ENCODE measurements at places on chromosomes 2 and 18. TPM values are rescaled to one million over a fixed set of nuclear protein-coding genes. Genes with fewer than 3 reads are reported as not detected.

GRCh38 chr18:7232218-7232617 lies 1.3 kb downstream of the LRRC30 start:
- DNase-seq, result no peak

CRACDL gene
- 1.6 TPM for total RNA-seq

TBC1D8 gene
- 1.6 TPM for total RNA-seq

IFT172 gene
- total RNA-seq, result 38.8 TPM

GRCh38 chr2:141529659-141530058 lies 601.2 kb downstream of the LRP1B start:
- no peak for DNase-seq

GRCh38 chr2:205714058-205714776 lies 31.9 kb downstream of the NRP2 start:
- DNase-seq, result peak; percentile 68

Measured in hematopoietic multipotent progenitor cell (in vitro differentiated cells).